ENCODE measurements at places on chromosomes 5 and 9.
A peak's percentile ranks its signal among the peaks of the same experiment; 100 is the strongest.

DNA sequence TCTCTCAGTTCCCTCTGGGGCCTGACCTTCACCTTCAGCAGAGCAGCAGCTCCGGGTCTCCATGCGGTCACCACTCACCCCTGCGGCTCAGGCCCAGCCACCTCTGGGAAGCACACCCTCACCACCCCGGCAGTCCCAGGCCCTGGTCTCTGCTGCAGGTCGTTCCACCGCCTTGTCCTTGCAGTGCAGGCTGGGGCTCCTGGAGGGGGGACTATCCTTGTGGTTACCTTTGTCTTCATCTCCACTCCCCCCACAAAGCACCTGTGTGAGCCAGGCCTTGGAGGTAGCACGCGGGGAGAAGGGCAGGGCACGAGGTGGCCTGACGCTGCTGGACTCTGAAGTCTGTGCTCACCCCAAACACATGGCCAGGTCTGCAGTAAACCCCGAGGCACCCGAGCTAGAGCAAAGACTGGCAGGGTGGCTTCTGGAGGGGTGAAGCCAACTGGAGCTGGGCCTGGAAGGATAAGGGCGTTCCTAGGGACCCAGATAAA lies 33.2 kb upstream of the RXRA start:
- DNase-seq: no peak

GRCh38 chr5:180072556-180072955 lies 997 bp upstream of the RNF130 start:
- no peak for DNase-seq

- DNase-seq: no peak
These were observed 11.5 kb upstream of the MYOT start for GRCh38 chr5:137856201-137856600.

- no peak for DNase-seq
These were observed 14.8 kb upstream of the MATR3 start for GRCh38 chr5:139278540-139279274.

DNA sequence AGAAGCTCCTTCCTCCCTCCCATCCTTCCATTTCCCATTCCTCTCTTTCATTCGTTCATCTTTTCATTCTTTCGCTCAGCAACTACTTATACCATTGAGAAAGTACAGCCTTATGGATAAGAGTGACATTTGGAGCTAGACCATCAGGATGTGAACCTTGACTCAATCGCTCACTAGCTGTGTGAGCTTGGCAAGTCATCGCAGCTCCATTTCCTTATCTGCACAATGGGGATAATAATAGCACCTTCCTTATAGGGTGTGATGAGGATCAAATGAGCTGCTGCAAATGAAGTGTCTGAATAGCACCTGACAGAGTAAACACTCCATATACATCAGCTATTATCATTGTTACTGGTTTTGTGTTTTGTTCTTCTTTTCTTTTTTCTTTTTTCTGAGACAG lies 28.1 kb upstream of the SYNPO start:
- no peak for DNase-seq

DNA sequence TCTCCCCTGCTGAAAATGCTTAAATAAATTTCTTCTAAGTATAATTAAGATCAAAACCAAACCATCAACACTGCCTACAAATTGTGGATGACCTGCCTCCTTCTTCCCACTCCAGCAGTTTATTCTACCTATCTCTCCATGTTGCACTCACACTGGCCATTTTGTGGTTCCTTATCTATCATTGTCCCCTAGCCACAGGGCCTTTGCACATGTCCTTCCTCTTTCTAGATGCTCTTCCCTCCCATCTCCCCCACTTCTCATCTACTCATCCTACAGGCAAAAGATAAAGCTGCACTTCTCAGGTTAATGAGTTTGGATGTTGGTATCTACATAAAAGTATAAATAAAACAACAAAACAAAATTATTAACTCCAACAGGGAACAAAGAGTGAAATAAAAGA lies 70.6 kb upstream of the CCNG1 start:
- DNase-seq: no peak

- no peak for DNase-seq
These were observed 229.8 kb downstream of the DRD1 start for GRCh38 chr5:175214152-175214551.

- no peak for DNase-seq
These were observed 26.3 kb upstream of the CRHBP start for GRCh38 chr5:76926329-76927105.

- DNase-seq: no peak
These were observed 39.0 kb upstream of the OSMR start for GRCh38 chr5:38806775-38807258.

GRCh38 chr5:74589204-74590056 lies 51.1 kb downstream of the ENC1 start:
- DNase-seq: no peak

DNA sequence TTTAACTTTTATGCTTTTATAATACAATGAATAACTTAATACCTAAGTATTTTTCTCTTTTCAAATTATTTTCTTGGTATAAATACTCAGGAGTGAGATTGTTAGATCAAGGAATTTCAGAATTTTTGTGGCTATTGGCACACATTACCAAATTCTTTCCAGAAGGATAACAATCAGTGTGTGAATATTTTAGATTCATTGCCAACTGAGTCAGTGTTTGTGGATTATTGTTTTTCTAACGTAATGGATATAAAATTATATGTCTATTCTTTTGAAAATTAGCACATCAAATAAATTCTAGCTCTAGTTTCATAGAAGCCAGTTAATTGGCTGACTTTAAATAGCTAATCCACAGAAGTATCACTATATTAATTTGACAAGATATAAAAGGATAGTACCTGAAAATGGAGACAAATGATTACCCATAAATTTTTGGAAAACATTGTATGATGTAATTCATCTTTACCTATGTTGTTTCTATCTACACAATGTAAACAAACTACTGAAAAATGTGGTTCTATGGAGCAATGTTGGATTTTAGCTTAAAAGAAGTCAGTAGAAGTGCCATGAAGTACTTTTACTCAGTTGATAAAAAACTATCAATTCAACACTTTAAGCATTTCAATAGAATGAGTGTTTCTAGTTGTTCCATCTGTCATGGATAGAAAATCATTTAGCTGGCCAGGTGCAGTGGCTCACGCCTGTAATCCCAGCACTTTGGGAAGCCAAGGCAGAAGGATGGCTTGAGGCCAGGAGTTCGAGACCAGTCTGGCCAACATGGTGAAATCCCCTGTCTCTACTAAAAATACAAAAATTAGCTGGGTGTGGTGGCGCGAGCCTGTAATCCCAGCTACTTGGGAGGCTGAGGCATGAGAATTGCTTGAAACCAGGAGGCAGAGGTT lies 185.1 kb downstream of the ADAMTSL1 start:
- no peak for DNase-seq

- DNase-seq: no peak
These were observed 77.3 kb upstream of the LARP1 start for GRCh38 chr5:154677921-154678320.

DNA sequence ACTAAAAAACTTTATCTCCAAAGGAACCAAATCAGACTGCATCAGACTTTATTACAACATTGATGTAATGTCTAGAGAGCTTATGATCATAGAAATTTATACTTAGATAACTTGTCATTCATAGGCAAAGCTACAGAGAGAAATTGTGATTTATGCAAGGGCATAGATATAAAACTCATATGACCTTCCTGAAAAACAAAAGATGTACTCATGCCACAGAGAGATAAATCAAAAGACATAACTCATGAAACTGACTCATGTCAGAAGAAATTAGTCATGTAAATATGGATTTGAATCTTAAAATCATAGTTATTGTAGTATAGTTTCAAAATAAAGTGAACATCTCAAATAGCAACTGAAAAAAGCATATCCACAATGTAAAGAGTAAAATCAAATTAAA lies 186.2 kb downstream of the GABBR2 start:
- no peak for DNase-seq

- peak; percentile 60 for DNase-seq
These were observed 102.5 kb upstream of the GABRP start for GRCh38 chr5:170681013-170681433.

DNA sequence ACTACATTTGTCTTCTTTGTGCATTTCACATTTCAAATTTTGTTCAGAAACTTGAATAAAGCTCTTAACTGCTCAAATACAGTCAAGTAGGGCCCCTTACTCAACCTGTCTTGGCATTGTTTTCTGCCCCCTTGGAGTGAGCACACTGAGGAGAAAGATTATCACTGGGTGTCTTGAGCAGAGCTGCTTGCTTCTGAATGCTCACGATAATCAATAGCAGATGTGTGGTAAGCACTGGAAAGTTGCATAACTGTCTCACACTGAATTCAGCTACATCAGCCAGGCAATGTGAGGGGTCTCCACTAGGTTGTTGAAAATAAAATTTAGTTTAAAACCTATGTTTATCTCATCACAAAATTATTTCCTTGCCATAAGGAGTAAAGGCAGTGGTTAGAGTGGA lies 7.8 kb upstream of the TNFAIP8 start:
- DNase-seq: no peak

DNA sequence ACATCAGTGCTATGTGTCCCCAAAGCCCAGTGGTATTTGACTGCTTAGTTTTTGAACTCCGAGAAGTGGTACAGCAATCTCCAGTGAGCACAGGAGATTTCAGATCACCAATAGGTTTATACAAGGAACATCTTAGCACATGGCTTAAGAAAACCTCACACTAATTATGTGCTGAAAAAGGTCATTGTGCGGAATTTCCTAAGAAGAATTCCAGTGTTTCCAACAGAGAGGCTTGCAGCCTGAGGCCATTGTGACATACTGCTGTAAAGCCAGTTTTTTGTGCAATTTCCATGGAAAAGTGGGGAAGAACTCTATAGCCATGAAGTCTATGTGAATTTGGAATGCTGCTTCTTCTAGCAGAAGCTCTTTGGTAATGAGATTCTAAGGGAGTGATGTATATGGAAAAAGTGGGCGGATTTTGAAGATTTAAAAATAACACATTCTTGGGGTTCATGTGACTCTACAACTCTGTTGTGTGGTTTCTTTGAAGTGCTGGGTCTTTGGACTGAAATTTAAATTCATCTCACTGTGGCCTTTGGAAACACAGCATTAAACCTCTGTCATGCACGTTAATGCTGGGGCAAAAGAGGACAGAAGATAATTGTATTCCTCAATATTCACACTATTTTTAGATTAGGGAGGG lies 110.5 kb upstream of the CD180 start:
- DNase-seq: no peak

- DNase-seq: peak; percentile 66
These were observed at the start of gene OCLN for GRCh38 chr5:69492391-69492922. TSS of gene OCLN (plus strand) at chr5:69492790. CDS start at chr5:69504245, 11,455 bp downstream.

- peak; percentile 63 for DNase-seq
These were observed 18.2 kb upstream of the CEP120 start for GRCh38 chr5:123441408-123441807.

- no peak for DNase-seq
These were observed 1.1 kb downstream of the CD14 start for GRCh38 chr5:140631831-140632365.

GRCh38 chr5:180233729-180234128 lies 24.7 kb upstream of the RASGEF1C start:
- no peak for DNase-seq
